ENCODE measurements at places on chromosomes 12 and 14.

DNA sequence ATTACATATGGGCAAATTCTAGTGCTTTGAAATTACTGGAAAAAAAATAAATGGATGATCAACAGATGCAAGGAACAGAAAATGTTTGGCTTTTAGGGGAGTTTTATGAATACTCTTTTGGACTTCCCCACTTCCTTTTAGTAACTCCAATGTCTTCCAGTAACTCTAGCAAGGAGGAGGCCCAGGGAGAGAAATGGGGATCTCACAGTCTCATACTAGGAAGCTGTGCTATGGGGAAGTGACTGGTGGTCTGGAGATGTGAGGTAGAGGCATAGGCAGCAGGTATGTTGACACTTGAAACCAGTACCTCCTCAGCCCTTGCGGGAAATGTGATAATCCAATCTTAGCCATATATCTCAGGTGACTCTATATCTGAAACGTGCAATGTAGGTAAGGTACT is 68.1 kb downstream of the CRADD start:
- DNase-seq = no peak

DNA sequence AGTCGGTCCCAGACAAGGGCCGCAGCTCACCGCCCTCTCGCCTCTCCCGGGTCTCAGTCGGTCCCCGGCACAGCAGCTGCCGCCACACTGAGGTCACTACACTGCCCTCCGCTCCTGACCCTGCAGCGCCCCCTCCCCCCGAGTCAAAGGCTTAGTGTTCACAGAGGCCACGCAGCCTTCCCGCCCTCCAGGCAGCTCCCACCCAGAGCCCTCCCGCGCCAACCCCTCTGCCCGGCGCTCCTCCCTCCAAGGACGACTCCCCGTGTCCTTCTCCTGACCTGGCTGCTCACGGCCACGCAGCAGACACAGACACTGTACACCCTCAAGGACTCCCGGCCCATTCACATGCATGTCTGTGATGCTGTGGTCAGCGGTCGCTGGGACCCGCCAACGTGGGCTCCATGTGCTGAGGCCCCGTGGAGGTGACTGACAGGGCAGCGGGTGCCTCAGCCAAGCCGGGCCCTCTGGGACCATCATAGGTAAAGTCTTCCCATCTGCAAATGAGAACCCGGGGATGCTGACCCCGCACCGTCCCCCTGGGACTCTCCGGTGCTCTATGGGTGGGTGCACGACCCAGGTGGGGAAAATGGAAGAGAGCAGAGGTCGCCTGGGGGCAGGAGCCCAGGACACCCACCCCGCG is 16.3 kb upstream of the GALNT9 start:
- DNase-seq = no peak

GRCh38 chr12:97335115-97335514 is 127.5 kb upstream of the RMST start:
- no peak for DNase-seq

DNA sequence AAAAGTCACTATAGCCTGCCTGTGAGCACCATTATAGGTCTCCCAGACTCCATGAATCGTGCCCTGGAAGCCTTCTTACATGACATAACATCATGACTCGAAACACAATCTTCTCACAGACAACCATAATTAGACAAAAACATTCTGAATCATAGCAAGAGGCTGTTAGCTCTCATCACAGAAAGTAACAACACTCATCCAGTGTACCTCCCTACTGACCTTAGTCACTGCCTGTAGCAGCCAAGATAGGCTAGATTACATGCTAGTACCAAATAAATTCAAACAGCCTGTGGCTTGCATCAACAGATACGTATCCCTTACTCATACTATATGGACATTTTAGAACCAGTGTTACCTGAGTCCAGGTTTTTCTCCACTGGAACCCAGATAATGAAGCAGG is 663.8 kb upstream of the FOXG1 start:
- DNase-seq = no peak

GRCh38 chr14:94691660-94692034 is 78.3 kb downstream of the GSC start:
- no peak for DNase-seq

DNA sequence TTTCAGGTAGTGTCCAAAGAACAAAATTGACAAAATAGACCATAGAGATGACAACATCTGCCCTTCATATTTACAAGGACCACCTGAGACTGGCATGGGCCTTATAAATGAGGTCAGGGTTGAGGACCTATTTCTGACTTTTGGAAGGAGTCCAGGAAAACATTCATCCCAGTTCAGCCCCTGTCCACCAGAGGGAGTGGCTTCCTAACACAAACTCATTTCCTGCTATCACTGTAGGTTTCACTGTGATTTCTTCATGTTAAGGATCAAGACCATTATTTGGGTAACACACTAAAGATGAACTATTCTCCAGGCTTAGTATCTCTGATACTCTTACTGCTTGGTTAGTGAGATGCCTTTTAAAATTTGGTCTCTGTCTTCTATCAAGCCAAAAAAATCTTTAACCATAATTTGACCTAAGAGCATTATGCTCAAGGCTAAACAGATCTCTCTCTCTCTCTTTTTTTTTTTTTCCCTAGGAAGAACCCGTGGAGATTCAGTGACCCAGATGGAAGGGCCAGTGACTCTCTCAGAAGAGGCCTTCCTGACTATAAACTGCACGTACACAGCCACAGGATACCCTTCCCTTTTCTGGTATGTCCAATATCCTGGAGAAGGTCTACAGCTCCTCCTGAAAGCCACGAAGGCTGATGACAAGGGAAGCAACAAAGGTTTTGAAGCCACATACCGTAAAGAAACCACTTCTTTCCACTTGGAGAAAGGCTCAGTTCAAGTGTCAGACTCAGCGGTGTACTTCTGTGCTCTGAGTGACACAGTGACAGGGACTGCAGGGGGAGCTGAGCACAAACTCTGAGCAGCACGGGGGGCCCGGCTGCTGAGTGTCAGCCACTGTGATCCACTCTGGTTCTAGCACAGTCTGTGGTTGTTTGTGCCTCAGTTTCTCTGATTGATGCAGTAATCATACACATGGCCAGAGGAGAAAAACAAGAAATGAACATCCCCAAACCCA is 267.6 kb upstream of the OR4E1 start:
- no peak for DNase-seq

DNA sequence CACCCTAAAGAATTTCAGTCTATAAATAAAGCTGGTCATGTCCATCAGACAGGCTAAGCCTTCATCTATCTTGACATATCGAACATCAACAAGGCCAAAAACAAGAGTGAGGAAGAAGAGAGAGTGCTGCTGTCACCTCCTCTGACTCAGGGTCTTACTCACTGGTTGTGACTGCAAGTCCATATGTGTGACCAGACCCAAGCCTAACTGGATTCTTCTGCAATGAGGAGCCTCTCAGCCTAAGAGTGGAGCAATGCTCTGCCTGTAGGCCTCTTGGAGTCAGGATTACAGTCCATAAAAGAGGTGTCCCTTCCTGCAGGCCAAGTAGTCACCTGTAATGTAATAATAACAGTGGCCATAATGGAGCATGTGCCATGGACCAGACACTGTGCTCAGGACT is 121.2 kb upstream of the SLC35F4 start:
- DNase-seq = no peak

- DNase-seq = no peak
Observed at GRCh38 chr14:20742132-20742531, 3.6 kb upstream of the EDDM3A start.

- DNase-seq = no peak
Observed at GRCh38 chr12:12018454-12018853, 52.3 kb upstream of the BCL2L14 start.

DNA sequence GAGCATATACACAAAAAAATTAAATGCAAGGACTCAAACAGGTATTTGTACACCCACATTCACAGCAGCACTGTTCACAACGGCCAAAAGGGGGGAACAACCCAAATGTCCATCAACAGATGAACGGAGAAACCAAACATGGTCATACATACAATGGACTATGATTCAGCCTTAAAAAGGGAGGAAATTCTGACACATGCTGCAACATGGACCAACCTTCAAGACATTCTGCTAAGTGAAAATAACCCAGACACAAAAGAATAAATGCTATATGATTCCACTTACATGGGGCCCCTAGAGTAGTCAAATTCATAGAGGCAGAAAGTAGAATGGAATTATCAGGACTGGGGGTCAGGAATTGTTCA is 29.5 kb downstream of the ACTN1 start:
- DNase-seq = no peak

- no peak for DNase-seq
Observed at GRCh38 chr12:51714666-51715065, 123.6 kb downstream of the SCN8A start.

- DNase-seq = no peak
Observed at GRCh38 chr12:13049816-13050215, 5.6 kb downstream of the FAM234B start.

DNA sequence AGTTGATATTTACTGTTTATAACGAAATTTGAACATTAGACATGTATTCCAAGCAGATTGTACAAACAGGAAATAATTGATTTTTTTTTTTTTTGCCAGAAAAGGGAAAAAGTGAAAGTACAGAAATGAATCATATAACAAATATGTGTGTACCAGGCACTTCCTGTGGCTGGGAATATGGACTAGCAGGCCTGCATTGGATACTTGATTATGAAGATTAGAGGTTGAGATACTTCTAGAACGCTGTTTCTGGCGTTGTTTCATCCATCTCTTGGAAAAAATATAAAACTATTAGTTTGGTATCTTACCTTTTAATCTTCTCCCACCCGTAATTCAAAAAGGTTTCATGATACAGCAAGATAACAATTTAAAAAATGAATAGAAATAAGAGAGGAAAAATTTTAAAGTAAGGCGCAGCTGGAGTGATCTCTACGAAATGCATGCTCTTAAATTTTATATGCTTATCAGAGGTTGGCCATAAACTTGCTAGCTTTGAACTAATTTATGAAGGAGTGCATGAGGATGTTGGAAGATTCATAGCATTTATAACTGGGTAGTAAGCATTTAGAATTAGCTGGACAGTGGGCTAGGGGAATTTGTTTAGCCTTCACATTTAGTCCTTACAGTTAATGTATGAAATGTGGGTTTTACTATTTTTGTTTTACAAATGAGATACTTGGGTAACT is 90.8 kb downstream of the AEBP2 start:
- no peak for DNase-seq

DNA sequence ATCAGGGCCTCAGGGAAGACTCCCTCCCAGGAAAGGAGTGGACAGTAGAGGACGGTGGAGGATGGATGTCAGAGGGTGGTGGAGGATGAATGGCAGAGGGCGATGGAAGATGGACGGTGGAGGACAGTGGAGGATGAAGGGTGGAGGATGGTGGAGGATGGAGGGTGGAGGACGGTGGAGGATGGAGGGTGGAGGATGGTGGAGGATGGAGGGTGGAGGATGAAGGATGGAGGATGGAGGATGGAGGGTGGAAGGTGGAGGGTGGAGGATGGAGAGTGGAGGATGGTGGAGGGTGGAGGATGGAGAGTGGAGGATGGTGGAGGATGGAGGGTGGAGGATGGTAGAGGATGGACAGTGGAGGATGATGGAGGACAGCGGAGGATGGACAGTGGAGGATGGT is 95.9 kb downstream of the LRRC74A start:
- no peak for DNase-seq

DNA sequence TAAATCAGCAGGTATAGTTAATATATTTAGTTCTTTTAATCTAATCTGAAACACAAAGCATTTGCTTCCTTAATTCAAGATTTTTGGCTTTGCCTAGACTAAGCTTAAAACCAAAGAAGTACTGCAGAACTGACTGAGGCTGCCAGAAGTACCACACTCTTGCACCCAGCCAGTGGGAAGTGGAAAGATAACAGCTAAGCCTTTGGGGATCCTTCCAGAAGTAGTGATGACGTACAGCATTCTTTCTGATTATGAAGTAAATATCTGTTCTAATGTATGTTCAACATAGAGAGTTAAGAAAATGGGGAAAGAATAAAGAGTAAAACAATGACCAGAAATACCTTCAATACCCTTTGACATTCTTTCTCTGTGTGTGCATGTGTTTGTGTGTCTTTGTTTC is 19.3 kb downstream of the NTF3 start:
- DNase-seq = no peak

- DNase-seq = no peak
Observed at GRCh38 chr14:77557391-77557790, 58.8 kb upstream of the ISM2 start.

- DNase-seq = no peak
Observed at GRCh38 chr14:97077253-97077653, 280.1 kb downstream of the VRK1 start.

- no peak for DNase-seq
Observed at GRCh38 chr14:38342803-38343202, 86.9 kb upstream of the CLEC14A start.

DNA sequence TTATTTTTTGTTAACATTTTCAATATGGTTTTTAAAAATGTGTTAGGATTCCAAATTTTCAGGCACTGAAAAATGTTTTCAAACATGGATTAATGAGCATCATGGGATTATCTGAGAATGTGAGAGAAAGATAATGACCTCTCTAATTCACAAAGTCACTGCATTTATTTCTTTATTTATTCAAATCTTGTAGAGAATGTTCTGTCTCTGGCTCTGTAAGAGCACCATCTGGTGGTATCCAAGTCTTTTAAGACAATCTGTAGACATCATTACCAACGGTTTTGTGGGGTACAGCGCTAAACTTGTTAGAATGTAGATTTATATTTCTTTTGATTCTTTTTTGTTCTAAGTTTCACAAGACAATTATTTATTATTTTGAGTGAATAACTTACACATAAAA is 956.0 kb upstream of the NOVA1 start:
- no peak for DNase-seq

DNA sequence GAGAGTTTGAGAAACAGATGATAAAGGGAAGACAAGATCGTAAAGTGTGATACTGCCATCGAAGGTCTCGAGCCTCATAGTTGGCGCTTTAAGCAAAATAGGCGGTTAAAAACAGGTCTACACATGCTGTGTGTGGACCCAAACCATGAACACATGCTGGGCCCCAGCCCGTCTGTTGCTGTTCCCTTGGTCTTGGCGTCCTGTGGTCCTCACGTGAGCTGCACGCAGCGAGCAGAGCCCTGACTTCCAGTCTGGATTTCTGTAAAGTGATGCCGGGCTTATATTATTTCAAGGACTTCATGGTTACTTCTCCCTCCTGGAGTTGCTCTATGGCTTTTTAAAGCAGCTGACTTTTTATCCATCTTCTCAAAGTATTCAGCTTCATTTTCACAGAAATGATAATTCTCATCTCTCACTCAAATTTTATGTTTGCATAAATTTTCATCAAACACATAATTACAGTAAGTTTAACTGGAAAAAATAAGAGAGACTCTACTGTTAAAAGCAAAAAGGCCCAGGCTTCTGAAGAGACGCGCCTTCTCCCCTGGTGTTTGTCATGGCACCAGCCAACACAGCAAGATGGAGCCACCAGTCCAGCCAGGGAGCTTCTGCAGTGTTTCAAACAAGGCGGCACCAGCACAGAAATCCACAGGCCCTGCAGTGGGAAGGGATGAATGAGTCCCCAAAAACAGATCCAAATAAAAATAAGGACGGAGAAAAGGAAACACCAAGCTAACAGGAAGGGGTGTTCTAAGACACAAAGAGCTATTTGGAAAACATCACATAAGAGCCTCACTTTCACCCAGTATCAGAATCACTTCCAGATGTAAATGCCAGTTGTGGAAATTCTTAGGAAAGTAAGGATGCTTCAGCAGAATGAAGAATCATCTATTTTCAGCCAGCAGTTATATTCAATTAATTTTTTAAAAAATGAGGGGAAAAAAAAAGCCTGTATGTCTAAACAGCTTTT is 24.9 kb downstream of the SFSWAP start:
- DNase-seq = no peak

GRCh38 chr12:49068879-49069506 is 786 bp downstream of the RHEBL1 start:
- DNase-seq = no peak

GRCh38 chr14:45673420-45673819 is 420.4 kb upstream of the MIS18BP1 start:
- DNase-seq = no peak
